ENCODE measurements at places on chromosomes 5 and 9. TPM values are rescaled to one million over a fixed set of nuclear protein-coding genes. Genes with fewer than 3 reads are reported as not detected.

The GLT6D1 gene
- total RNA-seq: not detected

The ATG12 gene
- 57.9 TPM for total RNA-seq

The EIF4EBP3 gene
- total RNA-seq: 6.2 TPM

GRCh38 chr5:168813184-168813968 lies 234.2 kb upstream of the PANK3 start:
- H3K4me1 ChIP-seq: no peaks in the 10 kb centered on the region
- no peaks in the 10 kb centered on the region for H3K27me3 ChIP-seq
- no peak for DNase-seq
- no peak overlapping the region for H3K4me3 ChIP-seq
- no peak overlapping the region for H3K27ac ChIP-seq

All from chondrocyte (in vitro differentiated cells).